KBM-7 (cell line): ENCODE measurements at places on chromosomes 11 and 22.

DNA sequence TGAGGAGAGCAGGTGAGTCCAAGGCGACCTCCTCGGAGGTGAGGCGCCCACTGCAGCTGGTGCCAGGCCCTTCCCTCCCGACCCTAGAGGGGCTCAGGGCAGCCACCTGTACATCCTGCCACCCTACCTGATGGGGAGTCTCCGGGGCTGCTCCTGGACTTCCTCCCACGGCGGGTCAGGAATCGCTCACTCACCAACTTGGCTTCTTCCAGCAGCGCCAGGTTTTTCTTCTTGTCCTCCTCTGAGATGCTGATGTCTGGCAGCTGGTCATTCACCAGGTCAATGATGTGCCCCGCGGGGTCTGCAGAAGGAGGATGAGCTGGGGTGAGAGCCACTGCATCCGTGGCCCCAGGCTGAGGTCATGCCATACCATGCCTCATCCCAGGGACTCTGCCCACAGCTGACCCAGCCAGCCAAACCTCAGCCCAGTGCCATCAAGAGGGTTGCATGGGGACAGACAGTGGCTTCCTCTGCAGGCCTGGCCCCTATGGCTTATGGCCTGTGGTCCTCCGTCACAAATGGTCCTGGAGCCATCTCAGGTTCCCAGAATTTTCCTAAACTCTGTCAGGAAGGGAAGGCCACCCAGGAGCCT is 61.0 kb upstream of the LYVE1 start:
- DNase-seq: no peak

DNA sequence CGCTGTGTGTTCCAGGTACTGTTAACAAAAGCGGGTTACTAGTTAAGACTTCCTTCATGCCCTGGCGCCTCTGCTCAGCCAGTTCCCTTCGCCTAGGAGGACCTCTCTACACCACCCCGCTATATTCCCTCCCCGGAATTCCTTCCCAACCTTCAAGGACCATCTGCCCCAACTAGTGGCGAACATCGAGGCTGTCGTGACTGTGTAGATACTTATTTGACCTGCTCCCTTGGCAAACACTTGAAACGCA is 450 bp upstream of the BCL2L13 start:
- DNase-seq: no peak

DNA sequence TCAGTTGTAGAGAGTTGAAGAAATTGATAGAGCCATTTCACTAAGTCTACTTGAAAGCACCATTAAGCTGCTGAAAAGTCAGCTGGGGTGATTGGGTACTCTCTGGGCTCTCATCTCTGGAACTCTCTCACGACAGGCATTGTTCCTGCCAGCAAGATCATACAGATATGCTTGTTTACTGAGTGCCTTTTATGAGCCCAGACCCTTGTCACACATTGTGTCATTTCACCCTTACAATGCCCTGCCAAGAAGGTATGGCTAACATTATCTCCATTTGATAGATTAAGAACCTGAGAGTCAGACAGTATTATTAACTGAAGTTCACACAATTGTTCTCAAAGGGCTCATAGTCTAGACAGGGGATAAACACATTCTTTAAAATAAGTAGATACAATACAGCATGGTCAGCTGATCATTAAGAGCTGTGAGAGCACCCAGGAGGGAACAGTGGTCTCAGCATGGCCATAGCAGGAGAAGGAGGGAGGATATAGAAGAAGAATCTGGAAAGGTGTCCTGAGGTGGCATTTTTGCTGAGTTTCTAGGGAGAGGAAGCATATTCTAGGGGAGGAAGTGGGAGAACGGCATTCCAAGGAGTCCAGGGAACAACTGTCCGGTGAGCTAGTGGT is 580.5 kb downstream of the INSC start:
- no peak for DNase-seq

GRCh38 chr11:94557992-94558391 is 9.2 kb upstream of the PIWIL4 start:
- no peak for DNase-seq

GRCh38 chr22:28106617-28107016 is 187.6 kb upstream of the PITPNB start:
- DNase-seq: no peak

GRCh38 chr11:39772525-39773137 is 1686.8 kb downstream of the LRRC4C start:
- no peak for DNase-seq

DNA sequence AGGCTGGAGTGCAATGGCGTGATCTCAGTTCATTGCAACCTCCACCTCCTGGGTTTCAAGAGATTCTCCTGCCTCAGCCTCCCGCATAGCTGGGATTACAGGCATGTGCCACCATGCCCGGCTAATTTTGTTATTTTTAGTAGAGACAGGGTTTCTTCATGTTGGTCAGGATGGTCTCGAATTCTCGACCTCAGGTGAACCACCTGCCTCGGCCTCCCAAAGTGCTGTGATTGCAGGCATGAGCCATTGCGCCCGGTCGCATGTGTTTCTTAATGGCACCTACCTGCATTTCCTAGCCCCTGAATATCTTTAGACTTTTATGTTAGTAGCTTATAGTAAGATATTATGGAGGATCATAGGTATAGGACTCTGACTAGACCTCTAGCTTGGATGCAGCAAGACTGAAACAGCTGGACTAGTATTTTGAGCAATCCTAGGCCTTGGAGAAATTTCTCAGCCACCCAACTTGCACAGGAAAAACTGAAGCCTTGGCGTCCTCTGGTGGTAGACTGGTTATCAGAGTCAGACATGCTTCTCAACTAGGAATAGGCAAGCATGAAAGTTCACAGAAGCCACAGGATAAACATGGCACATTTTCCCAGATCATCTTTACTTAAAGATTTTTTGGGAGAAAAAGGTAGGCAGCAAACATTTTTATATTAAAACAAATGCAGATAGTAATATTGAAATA is 22.7 kb upstream of the C1QTNF4 start:
- DNase-seq: peak; percentile 85

DNA sequence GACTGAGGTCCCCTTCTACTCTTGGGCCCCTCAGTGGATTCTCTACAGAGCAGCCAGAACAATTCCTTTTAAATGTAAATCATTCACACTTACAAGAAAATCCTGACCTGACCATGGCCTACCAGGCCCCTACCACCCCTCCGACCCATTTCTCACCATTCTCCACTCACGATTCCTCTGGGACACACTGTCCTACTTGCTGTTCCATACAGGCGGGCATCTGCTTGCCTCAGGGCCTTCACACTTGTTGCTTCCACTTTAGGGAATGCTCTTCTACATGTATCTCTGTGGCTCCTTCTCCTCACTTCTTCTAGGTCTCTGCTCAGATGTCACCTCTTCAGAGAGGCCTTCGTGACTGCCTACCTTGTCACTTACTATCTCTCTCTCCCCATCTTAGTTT is 3.4 kb downstream of the USH1C start:
- DNase-seq: no peak

GRCh38 chr22:42931421-42932196 is 74.5 kb upstream of the ARFGAP3 start:
- DNase-seq: peak; percentile 52

DNA sequence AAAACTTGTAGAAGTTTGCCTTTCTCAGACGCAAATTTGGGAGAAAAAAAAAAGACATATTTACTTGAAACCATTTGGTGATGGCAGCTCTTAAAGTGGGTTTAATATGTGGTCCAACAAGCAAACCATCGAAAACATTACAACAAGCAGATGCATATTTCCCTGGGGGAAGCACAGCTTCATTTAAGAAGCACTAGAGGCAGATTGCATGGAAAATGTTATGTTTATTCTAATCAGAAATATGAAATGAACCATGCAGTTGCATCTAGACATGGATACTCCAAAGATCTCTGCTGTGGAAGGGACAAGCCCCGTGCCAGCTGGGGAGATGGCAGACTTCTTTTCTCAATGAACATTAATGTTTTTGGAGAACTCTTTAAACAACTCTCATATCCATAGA is 57.4 kb upstream of the PARVA start:
- no peak for DNase-seq

DNA sequence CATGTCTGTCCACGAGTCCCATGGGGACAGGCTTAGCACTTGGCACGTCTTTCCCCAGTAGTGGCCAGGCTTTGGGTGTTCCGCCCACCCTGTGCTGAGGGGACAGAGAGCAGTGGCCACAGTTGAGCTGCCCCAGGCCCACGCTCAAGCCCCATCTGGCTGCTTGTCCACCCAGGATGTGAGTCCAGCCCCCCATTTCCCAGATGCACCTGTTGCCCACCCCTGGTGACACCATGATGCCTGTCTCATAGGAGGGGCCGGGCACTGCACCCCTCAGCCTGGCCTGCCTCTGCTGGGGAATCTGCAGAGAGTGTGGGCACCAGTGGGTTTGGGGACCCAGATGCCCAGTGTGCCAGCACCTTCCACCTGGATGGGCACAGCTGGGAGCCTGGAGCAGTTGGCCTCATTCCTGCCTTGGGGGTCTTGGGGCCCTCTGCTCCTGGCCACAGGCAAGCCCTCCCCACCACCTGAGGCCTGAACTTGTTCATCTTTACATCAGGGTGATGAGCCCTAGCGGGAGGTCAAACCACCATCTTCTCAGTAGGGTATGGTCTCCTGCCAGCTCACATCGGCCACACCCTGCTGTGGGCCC is 5.7 kb downstream of the SIGIRR start:
- DNase-seq: no peak

DNA sequence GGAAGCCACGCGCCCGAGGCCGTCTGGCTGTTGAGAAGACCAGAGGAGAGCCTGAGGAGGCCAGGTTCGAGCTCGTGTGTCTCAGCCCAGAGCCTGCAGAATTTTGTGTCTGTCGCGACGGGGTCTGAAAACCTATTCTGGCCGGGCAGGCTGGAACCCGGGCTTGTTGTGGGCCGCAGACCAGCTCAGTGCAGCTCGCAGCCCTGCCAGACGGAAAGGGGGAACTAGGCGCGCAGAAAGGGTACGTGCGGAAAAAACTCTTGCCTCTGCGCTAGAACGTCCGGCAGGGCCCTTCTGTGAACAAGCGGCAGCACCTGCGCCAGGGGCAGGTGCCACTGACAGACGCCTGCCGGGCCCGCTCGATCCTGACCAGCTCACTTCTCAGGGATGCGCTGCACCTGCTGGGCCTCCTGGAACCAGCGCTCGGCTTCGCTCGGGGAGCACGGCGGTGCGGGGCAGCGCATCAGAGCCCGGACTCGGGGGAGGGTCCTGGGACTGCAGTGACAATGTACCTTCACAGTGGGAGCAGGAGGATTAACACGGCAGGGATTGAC is 409.3 kb downstream of the BRD1 start:
- DNase-seq: no peak

DNA sequence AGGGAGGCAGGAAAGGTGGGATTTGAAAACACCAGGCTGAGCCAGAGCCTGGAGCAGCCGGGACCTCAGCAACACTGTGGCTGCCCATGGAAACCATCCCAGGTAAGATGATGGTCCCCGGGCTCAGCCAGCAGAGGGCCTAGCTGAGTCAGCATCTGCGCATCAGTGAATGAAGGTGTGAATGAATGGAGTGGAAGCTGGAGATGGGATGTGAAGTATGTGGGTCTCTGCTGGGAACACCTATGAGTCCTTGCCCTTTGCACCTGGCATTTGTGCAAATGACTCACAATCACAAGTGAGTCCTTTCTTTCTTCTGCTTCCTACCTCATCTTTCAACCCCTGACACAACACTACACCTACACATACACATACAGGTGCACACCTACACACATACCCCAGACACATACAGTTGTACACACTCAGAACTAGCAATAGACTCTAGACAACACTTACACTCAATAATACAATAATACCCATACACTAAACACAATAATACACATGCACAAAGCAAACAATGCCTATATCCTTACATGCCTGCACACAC is 62.8 kb upstream of the PRDM11 start:
- DNase-seq: no peak

DNA sequence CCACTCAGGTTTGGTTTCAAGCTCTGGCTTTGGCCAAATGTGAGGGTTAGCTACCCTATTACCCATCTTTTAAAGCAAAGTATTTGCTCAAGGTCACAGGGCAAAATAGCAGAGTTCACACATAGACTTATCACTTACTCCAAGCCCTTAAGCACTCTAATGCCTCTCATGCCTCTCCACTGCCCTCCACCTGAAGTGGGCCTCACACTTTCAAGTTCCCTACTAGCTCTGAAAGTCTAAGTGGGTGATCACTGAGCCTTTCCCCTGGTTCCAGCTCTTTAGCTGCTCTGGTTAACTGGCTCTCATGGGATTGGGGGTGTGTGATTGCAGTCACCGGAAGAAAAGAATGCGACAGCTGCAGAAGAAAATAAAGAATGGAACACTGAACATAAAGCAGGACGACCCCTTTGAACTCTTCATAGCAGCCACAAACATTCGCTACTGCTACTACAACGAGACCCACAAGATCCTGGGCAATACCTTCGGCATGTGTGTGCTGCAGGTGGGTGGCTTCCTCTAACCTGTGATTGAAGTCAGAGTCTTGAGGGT is 6.4 kb downstream of the NAT10 start:
- no peak for DNase-seq

- no peak for DNase-seq
Measured at GRCh38 chr11:74138572-74138971, 32.2 kb downstream of the C2CD3 start.

DNA sequence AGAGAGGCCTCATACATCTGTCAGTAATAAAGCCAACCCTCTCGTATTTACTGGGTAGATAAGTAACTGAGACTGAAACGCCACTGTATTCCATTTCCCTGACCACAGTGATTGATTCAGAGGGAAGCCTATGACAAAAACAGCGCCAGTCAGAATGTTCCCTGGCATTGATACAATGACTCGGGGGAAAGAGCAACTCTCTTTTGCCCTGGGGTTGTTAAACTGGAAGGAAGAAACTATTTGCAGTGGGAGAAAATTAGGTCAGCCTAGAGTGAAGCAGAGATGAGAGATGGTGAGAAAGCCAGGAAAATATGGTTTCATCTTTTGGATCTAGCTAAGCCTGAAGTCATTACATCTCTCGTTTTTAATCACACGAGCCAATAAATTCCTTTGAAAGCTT is 48.6 kb upstream of the RBFOX2 start:
- no peak for DNase-seq

GRCh38 chr22:26838471-26838825 is 181.1 kb downstream of the MIAT start:
- DNase-seq: no peak

DNA sequence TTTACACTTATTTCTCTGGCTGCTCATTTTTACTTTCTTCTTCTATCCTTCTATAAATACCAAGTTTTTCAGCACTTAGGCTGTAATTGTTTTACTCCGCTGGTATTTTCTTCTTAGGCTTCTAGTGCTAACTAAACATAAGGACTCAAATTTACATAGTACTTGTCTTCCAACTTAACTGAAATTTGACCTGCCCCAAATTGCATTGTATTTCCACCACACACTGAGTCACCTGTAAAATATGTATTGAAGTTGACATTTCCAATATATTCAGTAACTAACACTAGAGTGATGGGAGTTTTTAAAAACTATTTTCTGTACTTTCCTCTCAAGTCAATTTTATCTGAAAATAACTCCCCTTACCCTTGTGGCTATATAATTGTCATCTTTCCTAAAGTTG is 1794.1 kb upstream of the RAG2 start:
- DNase-seq: no peak
